ENCODE measurements at places on chromosomes 6 and 20.
A peak's percentile ranks its signal among the peaks of the same experiment; 100 is the strongest.

- DNase-seq: no peak
Observed at GRCh38 chr6:11925805-11926204, 86.3 kb upstream of the HIVEP1 start.

- no peak for DNase-seq
Observed at GRCh38 chr20:46089167-46089416, 670 bp downstream of the NCOA5 start.

GRCh38 chr6:158668707-158669103 lies 18.9 kb downstream of the SYTL3 start:
- DNase-seq: no peak

GRCh38 chr6:106300020-106300780 lies 25.4 kb downstream of the ATG5 start:
- DNase-seq: no peak

- no peak for DNase-seq
Observed at GRCh38 chr6:80503660-80504059, 397.2 kb downstream of the BCKDHB start.

- peak; percentile 94 for DNase-seq
Observed at GRCh38 chr6:37705239-37706051, 7.8 kb upstream of the MDGA1 start.

DNA sequence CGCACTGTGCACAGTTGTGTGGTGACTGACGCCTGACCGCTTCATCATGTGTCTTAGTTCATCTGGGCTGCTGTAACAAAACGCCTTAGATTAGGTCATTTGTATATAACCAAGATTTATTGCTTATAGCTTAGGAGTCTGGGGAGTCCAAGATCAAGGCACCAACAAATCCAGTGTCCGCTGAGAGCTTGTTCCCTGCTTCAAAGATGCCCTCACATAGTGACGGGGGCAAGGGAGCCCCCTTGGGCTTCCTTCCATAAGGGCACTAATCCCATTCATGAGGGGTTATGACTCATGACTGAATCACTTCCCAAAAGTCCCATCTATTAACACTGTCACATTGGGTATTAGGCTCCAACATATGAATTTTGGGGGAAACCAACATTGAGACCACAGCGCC lies 34.6 kb downstream of the CYP24A1 start:
- no peak for DNase-seq

DNA sequence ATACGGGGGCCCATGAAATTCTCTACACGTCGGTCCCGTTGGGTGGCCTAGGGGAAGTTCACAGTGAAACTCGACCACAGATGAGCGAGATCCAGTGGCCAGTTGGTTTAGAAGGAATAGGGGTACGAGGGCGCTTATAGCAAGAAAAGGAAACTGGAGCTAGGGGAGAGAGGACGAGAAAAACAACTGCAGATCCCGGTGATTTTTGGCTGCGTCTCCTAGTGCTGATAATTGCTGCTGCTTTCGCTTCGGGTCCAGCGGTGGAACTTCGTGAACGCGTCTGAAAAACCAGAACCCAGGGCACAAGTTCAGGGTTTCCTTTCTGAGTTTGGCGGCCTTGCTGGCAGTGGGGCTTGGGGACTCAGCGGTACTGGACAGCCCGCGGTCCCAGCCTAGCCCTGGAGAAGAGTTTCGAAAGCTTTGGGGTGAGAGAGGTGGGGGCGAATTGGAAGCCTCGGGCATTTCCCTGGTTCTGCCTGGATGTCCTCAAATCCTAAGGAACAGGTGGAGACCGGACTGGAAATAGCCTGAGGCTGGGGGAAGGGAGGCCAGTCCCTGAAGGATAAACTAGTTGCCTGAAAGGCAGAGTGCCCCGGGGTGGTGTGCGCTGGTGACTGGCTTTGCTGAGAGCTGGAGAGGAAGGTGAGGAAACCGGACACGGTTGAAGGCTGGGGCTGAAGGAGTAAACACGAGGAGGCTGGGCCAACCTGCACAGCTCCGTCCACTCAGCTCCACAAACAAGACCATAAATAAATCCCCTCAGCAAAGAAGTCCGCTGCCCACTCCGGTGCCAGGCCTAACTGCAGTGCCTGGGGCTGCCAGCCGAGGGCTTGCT lies 793 bp downstream of the GMPR start:
- peak; percentile 54 for DNase-seq

DNA sequence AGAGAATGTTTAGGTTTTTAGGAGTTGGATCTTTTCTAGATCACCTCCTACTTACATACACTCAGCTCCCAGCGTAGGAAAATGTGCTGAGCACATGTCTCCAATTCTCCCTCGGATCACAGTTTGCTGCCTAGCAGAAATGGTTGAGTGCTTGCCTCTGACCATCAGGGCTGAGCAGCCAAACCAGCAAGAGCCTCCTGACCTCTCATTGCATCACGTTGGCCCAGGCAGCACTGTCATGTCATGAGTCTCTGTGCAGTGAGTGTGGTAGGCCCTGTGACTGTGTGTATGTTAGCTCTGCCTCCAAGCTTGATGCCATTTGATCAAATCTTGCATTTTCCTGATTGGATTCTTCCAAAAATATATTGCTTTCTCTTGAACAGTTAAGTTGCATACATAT lies 112.0 kb downstream of the LRRC1 start:
- no peak for DNase-seq

DNA sequence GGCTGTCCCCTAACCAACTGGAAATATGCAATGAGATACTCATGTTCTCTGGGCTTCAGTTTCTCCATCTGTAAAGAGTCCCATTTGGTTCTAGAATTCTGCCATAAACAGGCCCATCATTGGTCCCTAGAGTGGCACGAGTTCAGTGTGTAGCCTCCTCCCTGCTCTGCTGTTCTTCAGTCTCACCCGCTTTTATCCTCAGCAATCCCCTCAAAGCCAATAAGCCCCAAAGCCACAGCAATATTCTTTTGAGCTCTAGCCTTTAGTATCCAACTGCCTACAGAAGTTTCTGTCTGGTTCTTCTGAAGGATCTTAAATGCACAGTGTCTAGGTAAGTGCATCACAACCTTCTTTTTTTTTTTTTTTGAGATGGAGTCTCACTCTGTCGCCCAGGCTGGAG lies 9.8 kb upstream of the MRPS18A start:
- DNase-seq: peak; percentile 98

DNA sequence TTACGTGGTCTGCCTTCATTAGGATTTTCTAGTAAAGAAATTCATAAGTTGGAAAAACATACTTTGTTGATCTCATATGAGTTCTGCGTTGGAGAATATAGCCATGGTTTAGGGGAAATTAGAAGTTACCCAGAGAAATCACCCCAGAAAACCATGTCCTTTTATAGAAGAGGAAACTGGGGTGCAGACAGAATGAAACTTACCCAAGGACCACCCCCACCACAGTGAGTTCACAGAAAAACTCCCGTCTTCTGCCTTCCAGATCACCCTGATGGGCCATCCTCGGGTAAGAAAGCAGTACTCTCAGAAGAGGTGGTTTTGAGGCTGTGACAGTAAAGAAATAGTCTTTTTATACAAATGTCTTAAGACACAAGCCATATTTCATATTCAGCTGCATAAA lies 25.1 kb upstream of the MAFB start:
- DNase-seq: no peak

DNA sequence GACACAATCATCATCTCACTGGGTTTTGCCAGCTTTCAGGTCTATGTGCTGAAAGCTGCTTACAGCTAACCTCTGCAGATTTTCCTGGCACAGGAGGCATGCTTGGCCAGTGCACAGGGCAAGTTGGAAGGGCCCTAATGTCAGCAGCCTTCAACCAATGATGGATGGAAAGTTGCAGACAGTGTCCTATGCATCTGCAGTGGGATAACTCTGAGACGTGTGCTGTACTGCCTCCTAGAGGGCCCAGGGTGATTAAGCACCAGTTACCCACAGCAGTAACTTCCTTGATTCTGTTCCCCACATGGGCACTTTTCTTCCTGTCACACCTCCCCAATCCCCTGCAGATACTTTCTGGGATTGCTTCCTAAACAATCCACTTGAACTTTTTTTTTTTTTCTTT lies 38.6 kb downstream of the OVOL2 start:
- no peak for DNase-seq

- DNase-seq: peak; percentile 68
Observed at GRCh38 chr20:38353316-38353715, 7.0 kb downstream of the LBP start.

GRCh38 chr20:47914792-47915191 lies 129.5 kb upstream of the SULF2 start:
- no peak for DNase-seq
